ENCODE measurements at places on chromosomes 4 and X. TPM values are rescaled to one million over a fixed set of nuclear protein-coding genes. Genes with fewer than 3 reads are reported as not detected.
A peak's percentile ranks its signal among the peaks of the same experiment; 100 is the strongest.

Gene CXCL6
- not detected for total RNA-seq

Gene NDST4
- not detected for total RNA-seq

Gene ATP1B4
- not detected for total RNA-seq

- DNase-seq: no peak
Measured at GRCh38 chr4:148238811-148239493, 203.3 kb downstream of the NR3C2 start.

DNA sequence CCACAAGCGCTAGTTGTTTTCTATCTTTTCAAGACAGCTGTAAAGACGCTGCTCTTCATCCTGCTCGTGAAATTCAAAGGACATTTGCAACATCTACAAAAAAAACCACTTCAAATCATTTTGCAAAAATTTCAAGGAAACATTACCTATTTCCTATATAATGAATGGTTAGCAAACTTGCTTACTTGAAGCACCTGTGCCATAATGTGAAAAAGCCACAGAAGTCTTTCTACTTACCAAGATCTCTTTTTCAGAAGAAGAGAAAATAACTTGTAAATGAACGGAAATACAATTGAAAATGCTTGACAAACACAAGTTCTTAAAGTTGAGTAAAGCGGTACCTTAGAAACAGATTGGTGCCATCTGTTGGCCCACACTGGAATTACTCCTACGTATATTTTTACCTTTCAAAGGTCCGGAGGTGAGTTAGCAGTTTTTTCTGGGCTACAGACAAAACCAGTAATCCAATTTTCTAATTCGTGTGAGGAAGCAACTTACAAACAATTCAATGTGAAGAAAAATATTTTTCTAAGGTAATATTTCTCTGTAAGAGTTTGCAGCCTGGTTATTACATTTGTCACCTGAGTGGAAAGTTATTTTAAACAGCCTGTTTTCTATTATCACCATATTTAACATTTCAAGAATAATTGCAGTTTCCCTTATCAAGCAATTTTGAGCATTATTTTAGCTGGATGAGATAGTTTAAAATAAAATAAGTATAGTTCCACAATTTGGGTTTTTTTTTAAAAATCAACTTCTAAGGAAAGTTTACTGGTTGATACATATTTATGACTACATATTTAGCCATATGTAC is at the start of gene TLR6:
TLR6 (minus strand) TSS at position 294 of the 814 bp plus-strand sequence. CDS start 27,344 bp downstream, outside the sequence.
- DNase-seq: peak; percentile 97

DNA sequence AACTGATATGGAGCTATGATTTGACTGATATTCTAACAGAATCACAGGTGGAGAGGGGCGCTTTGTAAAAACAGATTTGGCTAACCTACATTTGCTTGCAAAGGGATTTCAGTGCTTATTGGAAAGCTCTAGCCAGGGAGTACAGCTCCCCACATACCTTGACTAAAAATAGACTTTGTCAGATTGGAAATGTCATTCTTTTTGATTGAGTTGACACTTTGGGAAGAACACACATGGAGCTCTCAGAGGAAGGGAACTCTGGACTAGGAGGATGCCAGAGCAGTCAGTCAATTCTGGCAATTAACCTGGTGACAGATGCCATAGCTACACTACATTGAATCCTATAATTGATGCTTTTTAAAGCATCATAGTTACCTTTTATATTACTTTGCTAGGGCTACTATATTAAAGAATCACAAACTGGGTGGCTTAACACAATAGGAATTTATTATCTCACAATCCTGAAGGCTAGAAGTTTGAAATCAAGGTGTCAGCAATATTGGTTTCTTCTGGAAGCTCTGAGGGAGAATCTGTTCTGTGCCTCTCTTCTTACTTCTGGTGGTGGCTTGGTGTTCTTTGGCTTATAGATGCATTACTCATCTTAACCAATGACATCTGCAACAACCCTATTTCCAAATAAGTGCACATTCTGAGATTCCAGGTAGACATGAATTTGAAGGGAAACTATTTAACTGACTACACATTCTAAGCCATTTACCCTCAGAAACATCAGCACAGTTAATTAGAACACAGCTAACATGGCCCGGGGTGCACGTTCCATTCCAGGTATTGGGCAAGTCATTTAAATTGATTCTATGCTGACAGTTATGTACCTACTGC is 8.4 kb upstream of the HERC3 start:
- no peak for DNase-seq

GRCh38 chrX:135315864-135316263 is 6.6 kb downstream of the ETDC start:
- no peak for DNase-seq

DNA sequence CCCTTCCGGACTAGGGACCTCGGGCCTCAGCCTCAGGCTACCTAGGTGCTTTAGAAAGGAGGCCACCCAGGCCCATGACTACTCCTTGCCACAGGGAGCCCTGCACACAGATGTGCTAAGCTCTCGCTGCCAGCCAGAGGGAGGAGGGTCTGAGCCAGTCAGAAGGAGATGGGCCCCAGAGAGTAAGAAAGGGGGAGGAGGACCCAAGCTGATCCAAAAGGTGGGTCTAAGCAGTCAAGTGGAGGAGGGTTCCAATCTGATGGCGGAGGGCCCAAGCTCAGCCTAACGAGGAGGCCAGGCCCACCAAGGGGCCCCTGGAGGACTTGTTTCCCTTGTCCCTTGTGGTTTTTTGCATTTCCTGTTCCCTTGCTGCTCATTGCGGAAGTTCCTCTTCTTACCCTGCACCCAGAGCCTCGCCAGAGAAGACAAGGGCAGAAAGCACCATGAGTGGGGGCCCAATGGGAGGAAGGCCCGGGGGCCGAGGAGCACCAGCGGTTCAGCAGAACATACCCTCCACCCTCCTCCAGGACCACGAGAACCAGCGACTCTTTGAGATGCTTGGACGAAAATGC is at the start of gene WAS:
WAS (plus strand) TSS at position 389 of the 572 bp plus-strand sequence; CDS start at position 444, 55 bp downstream.
- peak; percentile 90 for DNase-seq

DNA sequence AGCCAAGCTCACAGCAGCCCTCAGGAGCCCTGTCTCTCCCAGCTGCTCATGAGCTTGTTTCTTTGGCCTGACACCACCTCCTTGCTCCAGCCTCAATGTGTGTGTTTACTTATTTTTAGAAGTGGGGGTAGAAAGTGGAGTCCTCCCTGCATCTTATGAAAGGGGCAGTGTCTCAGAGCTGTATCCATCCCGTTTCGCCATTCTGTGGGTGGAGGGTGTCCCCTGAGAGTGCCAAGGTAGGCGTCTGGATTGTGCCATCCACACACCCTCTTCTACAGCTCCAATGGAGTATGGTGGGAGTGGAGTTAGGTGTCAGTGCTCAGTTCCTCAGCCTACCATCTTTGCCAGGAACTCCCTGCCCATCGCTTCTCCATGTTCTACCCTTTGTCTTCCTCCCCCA is 8.3 kb downstream of the SPON2 start:
- peak; percentile 16 for DNase-seq

- DNase-seq: no peak
Measured at GRCh38 chr4:71232056-71232430, 106.8 kb upstream of the SLC4A4 start.
